ENCODE measurements at places on chromosomes 12 and 14.

DNA sequence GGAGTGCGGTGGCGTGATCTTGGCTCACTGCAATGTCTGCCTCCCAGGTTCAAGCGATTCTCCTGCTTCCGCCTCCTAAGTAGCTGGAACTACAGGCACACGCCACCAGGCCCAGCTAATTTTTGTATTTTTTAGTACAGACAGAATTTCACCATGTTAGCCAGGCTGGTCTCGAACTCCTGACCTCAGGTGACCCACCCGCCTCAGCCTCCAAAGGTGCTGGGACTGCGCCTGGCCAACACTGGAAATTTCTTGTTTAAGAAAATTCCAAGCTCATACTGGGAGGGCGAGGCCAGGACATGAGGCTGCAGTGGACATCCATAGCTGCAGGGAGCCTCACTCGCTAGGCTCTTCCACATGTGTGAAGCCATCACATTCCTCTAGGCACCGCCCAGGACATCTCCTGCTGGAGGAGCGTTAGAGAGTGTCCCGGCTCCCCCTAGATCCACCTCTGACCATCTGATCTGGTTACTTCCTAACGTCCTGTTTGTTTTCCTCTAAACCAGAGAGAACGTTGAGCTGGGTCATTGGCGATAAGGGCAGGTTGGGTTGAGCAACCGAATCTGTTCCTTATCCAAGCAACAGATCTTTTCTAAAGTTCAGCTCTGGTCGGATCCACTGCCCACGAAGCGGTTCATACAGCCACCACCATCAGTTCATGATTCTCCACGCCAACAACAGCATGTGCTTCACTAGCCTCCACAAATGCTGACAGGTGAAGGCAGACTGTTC is 108.2 kb upstream of the MED13L start:
- DNase-seq: no peak

- DNase-seq: no peak
Measured at GRCh38 chr12:24724814-24725213, 224.1 kb downstream of the BCAT1 start.

- DNase-seq: no peak
Measured at GRCh38 chr12:286531-287300, 24.1 kb upstream of the SLC6A13 start.

DNA sequence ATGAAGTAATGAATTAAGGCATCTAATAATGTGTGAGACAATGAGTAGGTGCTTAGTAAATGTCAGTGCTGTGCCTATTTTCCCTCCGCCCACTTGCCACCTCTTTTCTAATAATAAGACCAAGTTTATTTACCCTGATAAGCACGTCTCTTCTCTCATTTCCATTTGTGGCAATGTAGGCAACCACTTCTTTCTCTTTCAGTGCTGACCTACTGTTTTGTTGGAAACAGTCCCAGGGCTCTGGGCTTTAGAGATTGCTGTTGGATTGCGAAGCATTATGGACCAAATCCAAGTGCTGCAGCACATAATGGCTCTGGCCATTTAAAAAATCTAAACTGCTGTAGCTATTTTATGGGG is 141.3 kb upstream of the PLEKHG7 start:
- peak; percentile 74 for DNase-seq

- DNase-seq: no peak
Measured at GRCh38 chr12:42484996-42485395, 104.5 kb downstream of the PRICKLE1 start.

GRCh38 chr12:107320929-107321631 is 227.7 kb upstream of the CRY1 start:
- no peak for DNase-seq

GRCh38 chr12:57242691-57243454 is 8.1 kb downstream of the STAC3 start:
- DNase-seq: no peak
